ENCODE measurements at places on chromosomes 4 and X.
A peak's percentile ranks its signal among the peaks of the same experiment; 100 is the strongest.

DNA sequence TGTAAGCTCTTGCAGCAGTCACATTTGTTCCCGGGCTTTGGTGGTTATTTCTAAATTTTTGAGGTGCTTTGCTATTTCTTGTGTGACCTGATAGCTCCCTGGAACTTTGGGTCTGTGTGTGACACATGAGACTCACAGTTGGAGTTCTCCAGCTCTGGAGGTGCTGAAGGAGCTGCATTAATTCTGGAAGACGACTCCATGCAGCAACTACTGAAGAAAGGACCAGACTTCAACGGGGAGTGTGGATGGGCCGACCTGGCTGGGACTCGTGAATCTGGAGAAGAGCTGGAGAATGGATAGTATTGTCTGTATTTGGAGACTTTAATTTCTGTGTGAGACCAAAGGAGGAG lies 1.5 kb downstream of the MRFAP1 start:
- no peak for DNase-seq

DNA sequence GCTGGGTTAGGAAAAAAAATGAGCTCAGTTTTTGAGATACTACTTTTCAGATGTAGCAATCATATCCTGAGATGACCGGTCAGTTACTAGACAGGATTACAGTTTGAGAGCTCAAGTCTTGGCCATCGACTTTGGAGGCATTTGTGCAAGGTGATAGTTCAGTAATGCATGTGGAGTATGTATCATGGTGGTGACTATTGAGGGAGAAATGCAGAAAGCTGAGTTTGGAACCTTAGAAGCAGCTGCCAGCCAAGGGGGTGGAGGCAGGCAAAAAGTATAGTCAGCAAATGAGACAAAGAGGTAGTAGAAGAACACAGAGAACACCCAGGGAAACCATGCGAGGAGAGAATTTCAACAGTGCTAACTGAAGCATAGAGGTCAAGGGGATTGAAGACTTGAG lies 48.7 kb upstream of the SLC4A4 start:
- DNase-seq, result no peak

GRCh38 chr4:169952236-169953002 lies 73.8 kb downstream of the MFAP3L start:
- no peak for DNase-seq

DNA sequence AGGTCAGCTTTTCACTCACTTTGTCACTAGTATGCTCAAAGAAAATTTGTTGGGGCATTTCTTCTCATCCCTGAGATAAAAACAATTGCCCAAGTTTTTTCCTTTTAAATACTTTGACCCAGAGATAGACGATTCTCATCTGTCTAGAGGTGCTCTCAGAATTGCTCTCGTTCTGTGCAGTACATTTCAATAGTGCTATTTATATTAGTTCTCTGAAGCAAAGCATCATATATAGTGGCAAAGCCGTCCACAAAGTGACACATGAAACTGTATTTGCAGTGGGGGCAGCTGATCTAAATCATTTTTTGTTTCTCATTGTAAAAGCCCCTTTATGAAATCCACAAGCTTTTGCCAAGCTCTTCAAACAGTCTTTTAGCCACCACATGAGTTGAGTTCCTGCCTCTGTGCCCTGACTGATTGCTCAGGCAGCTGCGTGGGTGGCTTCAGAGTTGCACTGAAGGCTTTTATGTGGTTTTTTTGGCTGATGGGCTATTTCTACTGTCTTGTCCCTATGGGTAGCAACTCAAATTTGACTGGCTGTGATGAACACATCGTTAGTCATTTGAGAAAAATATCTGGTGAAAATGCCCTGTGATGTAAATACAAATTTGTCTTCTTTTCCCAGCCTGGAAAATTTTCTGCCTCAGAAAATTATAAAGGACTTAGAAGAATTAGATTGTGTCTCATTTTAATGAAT lies 119.1 kb upstream of the OTUD4 start:
- peak; percentile 44 for DNase-seq

DNA sequence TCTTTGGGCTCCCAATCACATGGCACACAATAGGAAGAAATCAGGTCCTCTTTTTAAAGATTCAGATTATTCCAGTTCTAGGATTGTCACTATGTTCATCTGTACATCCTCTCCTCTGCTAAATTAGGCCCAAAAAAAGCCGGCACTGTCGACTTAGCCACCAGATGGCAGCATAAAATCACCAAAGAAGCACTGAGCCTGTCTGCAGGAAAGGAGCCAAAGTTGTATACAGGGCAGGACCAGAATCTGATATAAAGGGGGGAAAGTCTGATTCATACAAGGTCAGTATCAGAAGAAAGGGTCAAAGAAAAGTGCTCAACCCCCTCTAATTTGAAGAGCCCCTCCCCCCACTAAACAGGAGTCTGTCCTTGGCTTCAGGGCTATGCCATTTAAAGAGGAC lies 292.5 kb downstream of the CHIC1 start:
- DNase-seq, result peak; percentile 16

DNA sequence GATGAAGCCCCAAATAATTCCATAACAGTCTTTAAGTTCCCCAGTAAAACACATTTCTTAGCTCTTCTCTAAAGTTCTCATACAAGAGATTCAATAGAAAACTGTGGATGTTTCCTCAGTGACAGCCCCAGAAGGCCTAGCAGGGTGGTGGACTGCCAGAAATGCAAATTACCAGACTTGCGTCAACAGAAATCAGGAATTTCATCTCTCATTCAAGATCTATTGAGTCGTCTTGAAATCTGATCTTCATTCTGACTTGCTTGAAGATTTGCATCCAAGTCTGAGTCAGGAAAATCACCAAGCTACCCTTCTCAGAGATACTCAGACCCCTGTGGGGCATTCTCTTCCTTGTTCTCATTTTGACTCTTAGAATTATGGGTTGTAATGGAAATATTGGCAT lies 68.9 kb upstream of the NDP start:
- DNase-seq, result no peak

DNA sequence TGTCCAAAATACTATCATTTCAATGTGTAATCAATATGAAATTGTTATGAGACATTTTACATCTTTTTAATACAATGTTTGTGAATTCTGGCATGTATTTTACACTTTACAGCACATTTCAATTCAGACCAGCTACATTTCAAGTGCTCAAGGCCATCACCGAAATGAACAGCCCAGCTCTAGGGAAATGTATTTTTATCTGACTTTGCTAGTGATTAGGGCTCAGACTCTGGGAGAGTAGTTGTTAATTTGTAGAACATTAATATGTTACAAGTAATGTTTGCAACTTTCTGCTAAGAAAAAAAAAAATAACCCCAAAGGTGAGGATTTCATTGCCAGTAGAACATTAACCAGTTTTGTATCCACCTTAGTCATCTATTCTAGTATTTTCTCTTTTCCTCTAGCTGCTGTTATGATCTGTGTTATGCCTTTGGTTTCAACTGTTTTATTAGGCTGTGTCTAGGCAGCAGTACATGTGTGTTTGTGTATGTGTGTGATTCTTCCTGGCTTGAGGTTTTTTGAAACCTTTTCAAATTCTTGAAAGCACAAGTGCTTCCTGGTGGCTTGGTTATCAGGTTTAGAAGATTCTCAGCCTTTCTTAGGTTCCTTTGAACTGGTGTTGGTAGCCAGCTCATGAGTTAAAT lies 125.9 kb downstream of the NSUN7 start:
- DNase-seq, result no peak

- no peak for DNase-seq
These were observed 153.8 kb downstream of the AREG start for GRCh38 chr4:74598611-74599325.

DNA sequence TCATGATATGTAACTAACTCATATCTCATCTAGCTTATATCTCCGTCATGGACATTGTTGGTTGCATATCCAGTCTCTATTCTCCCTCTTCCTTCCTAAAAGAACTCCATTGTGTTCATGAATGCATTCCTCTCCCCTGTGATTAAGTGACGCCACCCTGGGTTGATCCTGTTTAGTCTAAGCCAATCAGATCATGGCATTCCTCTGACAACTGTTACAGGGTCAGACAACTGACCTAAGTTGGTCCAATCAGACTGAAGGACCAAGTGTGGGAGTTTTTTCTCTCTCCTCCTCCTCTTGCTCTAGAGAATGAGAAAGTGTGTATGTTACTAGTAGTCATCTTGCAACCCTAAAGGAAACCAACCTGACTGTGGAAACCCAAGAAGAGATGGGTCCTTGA lies 3.6 kb downstream of the APOO start:
- no peak for DNase-seq

DNA sequence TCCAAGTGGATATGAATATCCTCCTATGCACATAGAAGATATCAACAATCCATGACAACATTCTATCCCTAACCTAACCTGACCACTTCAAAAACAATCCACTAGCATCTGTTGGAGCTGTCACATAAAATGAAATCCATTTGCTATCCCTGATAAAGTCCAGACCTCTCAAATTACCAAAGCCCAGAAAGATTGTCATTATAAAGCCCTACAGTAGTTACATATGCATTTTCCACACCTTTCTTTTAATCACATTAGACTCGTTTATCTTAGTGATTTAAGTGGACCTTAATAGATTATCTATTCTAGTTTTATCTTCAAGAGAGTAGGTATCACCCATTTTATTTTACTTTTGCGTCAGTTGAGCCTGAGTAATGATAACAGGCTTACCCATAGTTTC lies 30.6 kb downstream of the LDB2 start:
- DNase-seq, result no peak

GRCh38 chr4:165443276-165443675 lies 64.5 kb downstream of the CPE start:
- no peak for DNase-seq

DNA sequence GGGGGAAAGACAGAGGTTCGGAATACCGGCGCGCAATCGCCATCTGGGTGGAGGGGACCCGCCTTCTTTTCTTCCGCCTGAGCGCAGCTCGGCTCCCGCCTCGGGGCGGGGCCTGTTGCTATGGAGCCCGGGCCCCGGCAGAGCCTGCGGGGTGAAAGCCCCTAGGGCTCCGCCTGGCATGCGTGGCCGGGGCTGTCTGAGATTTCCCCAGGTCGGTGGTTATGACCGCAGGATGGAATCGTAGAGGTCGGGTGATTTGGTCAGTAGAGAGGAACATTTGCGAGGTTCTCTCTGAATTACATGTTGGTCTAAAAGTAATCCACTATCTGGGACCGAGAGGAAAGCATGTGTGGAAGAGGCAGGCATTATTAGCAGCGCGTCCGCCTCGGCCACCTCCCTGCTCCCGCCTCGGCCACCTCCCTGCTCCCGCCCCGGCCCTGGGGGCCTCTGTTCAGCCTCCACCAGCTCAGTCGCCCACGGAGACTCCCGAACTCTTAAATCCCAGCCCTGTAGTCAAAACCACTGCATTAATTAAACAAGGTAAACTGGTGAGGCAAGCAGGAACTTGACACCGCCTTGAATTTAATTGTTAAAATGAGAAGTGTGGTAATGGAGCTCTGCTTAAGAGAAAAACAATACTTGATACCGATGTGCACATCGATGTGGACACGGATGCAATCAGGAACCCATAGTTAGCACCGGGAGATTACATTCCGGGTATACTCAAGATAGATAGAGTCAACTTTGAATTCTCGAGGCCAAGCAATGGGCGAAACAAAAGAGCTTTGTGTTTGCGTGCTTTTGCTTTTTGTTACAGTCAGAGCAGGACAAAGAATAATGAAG lies 45.2 kb downstream of the TRIM2 start:
- DNase-seq, result peak; percentile 74

DNA sequence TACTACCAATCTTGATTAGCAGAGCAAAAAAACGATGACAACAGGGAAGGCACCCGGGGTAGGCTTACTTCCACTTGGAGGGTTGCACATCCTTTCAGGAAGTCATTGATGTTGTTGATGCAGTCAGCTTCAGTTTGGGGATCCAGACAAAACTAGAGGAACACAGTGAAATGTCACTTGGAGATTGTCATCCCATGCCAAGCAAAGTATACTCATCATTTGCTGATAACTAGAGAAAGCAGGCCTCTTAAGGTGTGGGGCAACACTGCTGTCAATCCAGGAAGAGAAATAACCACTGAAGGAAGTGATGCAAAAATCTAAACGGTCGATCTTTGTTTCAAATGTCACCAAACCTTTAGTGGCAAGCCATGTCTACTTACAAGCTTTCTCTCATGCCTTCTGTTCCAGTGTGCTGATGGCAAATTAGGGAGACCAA lies 1.4 kb downstream of the ARHGEF6 start:
- no peak for DNase-seq

GRCh38 chrX:44948406-44948805 lies 75.4 kb downstream of the KDM6A start:
- no peak for DNase-seq

GRCh38 chr4:31657859-31658570 lies 937.8 kb downstream of the PCDH7 start:
- DNase-seq, result no peak

DNA sequence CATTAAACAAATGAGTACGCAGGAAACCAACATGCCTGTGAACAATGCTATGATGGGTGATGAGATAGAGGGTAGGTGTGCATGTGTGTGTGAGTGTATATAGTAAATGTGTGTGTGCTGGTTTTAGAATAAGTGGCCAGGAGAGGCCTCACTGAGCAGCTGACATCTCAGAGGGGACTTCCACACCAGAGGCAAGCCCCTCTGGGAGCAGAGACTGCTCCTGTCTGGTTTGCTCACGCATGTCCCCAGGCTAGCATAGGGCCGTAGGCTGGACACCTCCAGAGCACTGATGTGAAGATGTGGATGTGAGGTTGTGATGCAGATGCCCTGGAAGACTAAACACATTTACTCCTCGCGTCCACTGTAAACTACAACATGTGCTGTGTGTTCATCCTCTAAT lies 104.5 kb downstream of the DRD5 start:
- no peak for DNase-seq

All from stimulated activated CD4-positive, alpha-beta T cell treated with anti-CD3 and anti-CD28 coated beads, TNF-alpha, amount 100 ng/mL, for 4 hours (primary cell).